Chondrocyte (in vitro differentiated cells): ENCODE measurements at places on chromosomes 4 and X. TPM values are rescaled to one million over a fixed set of nuclear protein-coding genes. Genes with fewer than 3 reads are reported as not detected.

The CENPVL3 gene
- 0.17 TPM in 1 of 3 replicates, not detected in the others for total RNA-seq

The LIAS gene
- total RNA-seq: 6.5 to 8.4 TPM (median 6.8 TPM) in 3 replicates

The ZNF275 gene
- total RNA-seq: 16.9 to 20.2 TPM (median 19.8 TPM) in 3 replicates

The RBMX2 gene
- total RNA-seq: 16.3 to 16.9 TPM (median 16.3 TPM) in 3 replicates

DNA sequence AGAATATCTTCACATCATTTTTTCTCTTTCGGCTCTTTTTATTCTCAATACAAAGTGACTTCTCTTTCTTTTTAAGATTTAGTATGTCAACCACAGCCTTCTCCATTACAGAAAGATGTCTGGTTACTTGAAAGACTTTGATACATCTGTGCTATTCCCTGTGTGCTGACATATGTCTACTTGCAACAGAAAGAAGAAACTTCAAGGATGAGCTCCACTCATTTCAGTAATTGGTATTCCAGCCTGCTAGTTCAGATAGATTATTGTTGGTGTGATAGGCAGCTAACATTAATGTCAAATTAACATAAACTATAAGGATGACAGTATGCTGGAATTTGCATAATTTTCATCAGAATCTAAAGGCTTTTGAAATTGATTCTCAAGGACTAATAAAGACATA is 948.7 kb downstream of the PCDH18 start:
- H3K27me3 ChIP-seq: no peaks in the 10 kb centered on the region
- no peaks in the 10 kb centered on the region for H3K4me1 ChIP-seq

DNA sequence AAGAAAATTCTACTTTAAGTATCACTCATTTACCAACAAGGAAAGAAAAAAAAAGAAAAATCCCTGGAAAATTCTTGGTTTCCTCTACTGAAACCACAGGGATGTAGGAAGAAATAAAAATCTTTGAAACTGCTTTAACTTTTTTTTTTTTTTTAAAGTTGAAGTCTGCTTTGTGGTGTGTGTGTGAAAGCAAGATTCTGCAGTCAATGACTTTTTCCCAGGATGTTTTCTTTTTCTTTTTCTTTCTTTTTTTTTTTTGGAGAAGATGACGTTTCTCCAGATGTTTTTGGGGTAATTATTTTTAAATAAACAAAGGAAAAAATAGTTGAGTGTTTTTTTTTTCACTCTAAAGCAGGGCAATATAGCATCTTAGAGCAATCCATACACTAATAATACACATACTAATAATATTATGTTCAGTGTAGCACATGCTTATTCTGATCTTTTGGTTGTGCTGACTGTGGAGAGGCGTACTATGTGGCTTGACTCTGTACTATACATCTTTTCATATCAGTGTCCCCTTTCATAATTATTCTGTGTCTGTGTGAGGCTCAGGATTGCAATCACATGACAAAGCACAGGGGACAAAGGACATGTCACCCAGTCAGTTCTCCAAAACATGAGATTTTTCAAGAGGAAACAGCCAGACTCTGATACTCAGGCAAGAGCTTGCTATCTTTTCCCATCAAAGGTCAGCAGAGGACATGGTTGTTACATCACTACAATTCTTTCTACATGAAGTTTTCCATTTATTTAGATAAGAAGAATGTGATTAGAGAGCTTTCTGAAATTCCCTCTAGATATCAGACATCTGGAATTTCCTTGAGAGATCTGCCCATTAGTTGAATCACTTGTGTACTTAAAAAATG is 111.0 kb downstream of the PDE5A start:
- peaks cover 18% of the 10 kb centered on the region for H3K36me3 ChIP-seq
- H3K27me3 ChIP-seq: no peaks in the 10 kb centered on the region
- no peak for DNase-seq
- H3K27ac ChIP-seq: peak overlapping the region; percentile 81
- H3K4me1 ChIP-seq: peaks cover 26% of the 10 kb centered on the region

- H3K27ac ChIP-seq: no peak overlapping the region
- no peak for DNase-seq
- H3K36me3 ChIP-seq: peaks cover 2% of the 10 kb centered on the region
- H3K27me3 ChIP-seq: no peaks in the 10 kb centered on the region
- H3K4me3 ChIP-seq: no peak overlapping the region
- H3K4me1 ChIP-seq: no peaks in the 10 kb centered on the region
Measured at GRCh38 chr4:100778431-100778830, 260.6 kb upstream of the EMCN start.

GRCh38 chrX:41671082-41671481 is 17.7 kb upstream of the GPR34 start:
- no peaks in the 10 kb centered on the region for H3K27me3 ChIP-seq
- no peak overlapping the region for H3K27ac ChIP-seq
- no peak overlapping the region for H3K4me3 ChIP-seq
- H3K36me3 ChIP-seq: no peaks in the 10 kb centered on the region

- H3K36me3 ChIP-seq: no peaks in the 10 kb centered on the region
- H3K27ac ChIP-seq: no peak overlapping the region
- no peak for DNase-seq
- H3K27me3 ChIP-seq: peaks cover 13% of the 10 kb centered on the region
- H3K4me3 ChIP-seq: no peak overlapping the region
Measured at GRCh38 chr4:52172166-52172565, 121.1 kb downstream of the SPATA18 start.

GRCh38 chr4:80204433-80205011 is 7.2 kb downstream of the PRDM8 start:
- H3K36me3 ChIP-seq: peaks cover 2% of the 10 kb centered on the region
- DNase-seq: no peak
- no peak overlapping the region for H3K4me3 ChIP-seq
- H3K27me3 ChIP-seq: peaks cover 65% of the 10 kb centered on the region
- H3K27ac ChIP-seq: no peak overlapping the region

DNA sequence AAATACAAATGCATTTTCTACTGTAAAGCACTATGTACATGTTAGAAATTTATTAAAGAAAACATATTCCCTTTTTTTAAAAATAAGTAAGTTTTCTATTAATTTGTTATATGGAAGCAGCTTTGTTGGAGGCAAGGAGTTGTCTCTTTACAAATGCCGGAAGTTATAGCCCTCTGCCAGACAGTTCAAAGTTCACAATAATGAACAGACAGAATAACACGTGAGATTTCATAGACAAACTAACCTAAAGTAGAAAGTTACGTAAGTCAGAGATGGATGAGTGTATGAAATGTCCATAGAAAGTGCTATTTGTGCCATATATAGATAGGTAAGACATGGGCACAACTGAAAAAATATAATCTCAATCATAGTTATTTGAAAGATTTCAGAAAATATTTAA is 43.9 kb upstream of the NEIL3 start:
- DNase-seq: no peak
- H3K36me3 ChIP-seq: no peaks in the 10 kb centered on the region
- no peak overlapping the region for H3K4me3 ChIP-seq
- H3K4me1 ChIP-seq: no peaks in the 10 kb centered on the region
- H3K27me3 ChIP-seq: peaks cover 2% of the 10 kb centered on the region

DNA sequence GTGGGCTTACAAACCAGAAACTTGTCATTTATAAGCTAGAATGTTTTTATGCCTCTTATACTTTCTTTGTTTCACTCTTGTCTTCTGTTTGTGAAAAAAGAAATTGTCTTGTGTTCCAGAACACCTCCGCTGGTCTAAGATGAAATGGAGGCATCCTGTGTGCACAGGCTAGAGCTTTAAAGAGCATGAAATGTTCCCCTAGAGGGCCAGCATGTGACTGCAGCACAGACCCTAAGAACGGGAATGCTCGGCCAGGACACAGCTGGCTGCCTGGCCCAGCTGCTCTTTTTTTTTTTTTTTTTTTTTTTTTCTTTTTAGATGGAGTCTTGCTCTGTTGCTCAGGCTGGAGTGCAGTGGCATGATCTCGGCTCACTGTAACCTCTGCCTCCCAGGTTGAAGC is 33.6 kb downstream of the SETD7 start:
- H3K4me1 ChIP-seq: peaks cover 5% of the 10 kb centered on the region
- H3K36me3 ChIP-seq: peaks cover 30% of the 10 kb centered on the region
- H3K27me3 ChIP-seq: no peaks in the 10 kb centered on the region
- no peak overlapping the region for H3K27ac ChIP-seq
- H3K4me3 ChIP-seq: no peak overlapping the region

GRCh38 chrX:20461002-20461401 is 194.3 kb upstream of the RPS6KA3 start:
- H3K4me3 ChIP-seq: no peak overlapping the region
- H3K27me3 ChIP-seq: peaks cover 3% of the 10 kb centered on the region
- peak overlapping the region; percentile 3 for H3K27ac ChIP-seq
- no peak for DNase-seq
- no peaks in the 10 kb centered on the region for H3K36me3 ChIP-seq
- H3K4me1 ChIP-seq: peaks cover 5% of the 10 kb centered on the region

DNA sequence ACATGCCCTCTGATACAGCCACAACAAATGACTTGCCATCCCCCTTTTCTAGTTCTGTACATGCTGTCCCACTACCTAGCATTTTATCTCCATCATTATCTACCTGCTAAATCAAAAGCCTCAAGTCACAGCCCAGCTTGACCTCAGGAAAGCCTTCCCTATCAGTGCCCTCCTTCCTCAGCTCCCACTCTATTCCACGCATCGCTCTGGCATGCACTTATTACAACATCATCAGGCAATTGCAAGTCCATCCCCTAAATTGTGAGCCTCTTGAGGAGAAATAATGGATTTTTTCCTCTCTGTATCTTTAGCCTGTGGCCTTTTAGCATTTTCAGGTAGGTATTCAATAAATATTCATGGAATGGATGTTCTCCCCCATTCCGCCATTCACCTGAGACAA is 5.7 kb downstream of the ARL13A start:
- H3K4me3 ChIP-seq: no peak overlapping the region
- H3K27me3 ChIP-seq: no peaks in the 10 kb centered on the region
- no peak overlapping the region for H3K27ac ChIP-seq
- H3K36me3 ChIP-seq: no peaks in the 10 kb centered on the region
- peaks cover 5% of the 10 kb centered on the region for H3K4me1 ChIP-seq

DNA sequence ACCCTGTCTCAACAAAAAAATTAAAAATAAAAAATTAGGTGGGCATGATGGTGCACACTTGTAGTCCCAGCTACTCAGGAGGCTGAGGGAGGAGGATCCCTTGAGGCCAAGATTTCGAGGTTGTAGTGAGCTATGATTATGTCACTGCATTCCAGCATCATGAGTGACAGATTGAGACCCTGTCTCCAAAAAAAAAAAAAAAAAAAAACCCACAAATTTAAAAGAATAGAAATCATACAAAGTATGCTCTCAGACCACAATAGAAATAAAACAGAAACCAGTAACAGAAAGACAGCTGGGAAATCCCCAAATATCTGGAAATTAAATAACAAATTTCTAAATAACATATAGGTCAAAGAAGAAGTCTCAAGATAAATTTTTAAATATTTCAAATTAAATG is 81.0 kb upstream of the HUWE1 start:
- peaks cover 6% of the 10 kb centered on the region for H3K27me3 ChIP-seq
- no peaks in the 10 kb centered on the region for H3K4me1 ChIP-seq

GRCh38 chrX:107713543-107714205 is 61.9 kb downstream of the TSC22D3 start:
- peak overlapping the region; percentile 98 for H3K27ac ChIP-seq
- H3K27me3 ChIP-seq: no peaks in the 10 kb centered on the region
- H3K4me1 ChIP-seq: peaks cover 61% of the 10 kb centered on the region
- no peak for DNase-seq

GRCh38 chr4:176043838-176044588 is 21.6 kb upstream of the WDR17 start:
- DNase-seq: no peak
- H3K4me1 ChIP-seq: no peaks in the 10 kb centered on the region
- no peaks in the 10 kb centered on the region for H3K36me3 ChIP-seq
- H3K4me3 ChIP-seq: no peak overlapping the region
- H3K27me3 ChIP-seq: peaks cover 28% of the 10 kb centered on the region

DNA sequence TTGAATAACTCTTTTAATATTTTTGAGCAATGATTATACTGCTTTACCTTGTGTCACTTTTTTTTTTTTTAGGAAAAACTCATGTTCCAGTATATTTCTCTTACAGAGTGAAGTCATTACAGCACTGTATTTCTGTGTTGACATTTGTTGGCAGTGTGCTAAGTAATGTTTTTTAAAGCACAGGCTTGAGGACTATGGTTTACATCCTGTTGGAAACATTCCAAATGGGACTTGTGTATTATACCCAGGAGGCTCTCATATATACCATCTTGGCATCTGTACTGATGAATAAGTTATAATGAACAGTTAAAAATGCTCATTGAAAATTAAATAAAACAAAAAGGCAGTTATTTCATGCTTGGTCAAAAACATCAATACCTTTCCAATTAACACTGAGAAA is 33.8 kb downstream of the CEP44 start:
- no peak overlapping the region for H3K27ac ChIP-seq
- no peaks in the 10 kb centered on the region for H3K27me3 ChIP-seq
- peaks cover 10% of the 10 kb centered on the region for H3K4me1 ChIP-seq
- no peak overlapping the region for H3K4me3 ChIP-seq

GRCh38 chr4:109989044-109989443 is 76.4 kb downstream of the EGF start:
- no peak overlapping the region for H3K27ac ChIP-seq
- no peak overlapping the region for H3K4me3 ChIP-seq
- H3K4me1 ChIP-seq: no peaks in the 10 kb centered on the region
- H3K27me3 ChIP-seq: peaks cover 3% of the 10 kb centered on the region
- DNase-seq: no peak

DNA sequence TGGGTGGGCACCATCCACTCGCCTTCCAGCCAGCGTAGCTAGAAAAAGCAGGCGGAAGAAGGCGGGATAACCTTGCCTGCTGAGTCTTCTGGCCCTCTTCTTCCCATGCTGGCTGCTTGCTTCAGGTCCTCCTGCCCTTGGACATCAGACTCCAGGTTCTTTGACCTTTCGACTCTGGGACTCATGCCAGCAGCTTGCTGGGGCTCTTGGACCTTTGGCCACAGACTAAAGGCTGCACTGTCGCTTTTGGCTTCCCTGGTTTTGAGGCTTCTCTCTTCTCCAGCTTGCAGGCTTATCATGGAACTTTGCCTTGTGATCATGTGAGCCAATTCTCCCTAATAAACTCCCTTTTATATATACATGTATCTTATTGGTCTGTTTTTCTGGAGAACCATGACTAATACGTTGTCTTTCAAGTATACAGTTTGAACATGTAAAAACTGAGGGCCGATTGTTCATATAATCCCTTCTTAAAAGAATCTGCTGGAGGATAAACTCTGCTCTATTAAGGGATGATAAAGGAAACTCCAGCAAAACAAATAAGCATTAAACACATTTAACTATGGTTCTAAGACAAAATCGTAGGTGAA is 116.6 kb upstream of the LCORL start:
- no peaks in the 10 kb centered on the region for H3K27me3 ChIP-seq
- H3K4me3 ChIP-seq: no peak overlapping the region
- no peaks in the 10 kb centered on the region for H3K4me1 ChIP-seq
- no peak for DNase-seq
- H3K27ac ChIP-seq: no peak overlapping the region
